Epithelial cell of umbilical artery (primary cell): ENCODE measurements at places on chromosomes 5 and 9. TPM values are rescaled to one million over a fixed set of nuclear protein-coding genes. Genes with fewer than 3 reads are reported as not detected.

NEURL1B gene
- total RNA-seq, result 0.15 and 0.32 TPM in 2 replicates

MELK gene
- 28.3 and 38.1 TPM in 2 replicates for total RNA-seq

SUSD3 gene
- not detected in 2 replicates for total RNA-seq

HACD4 gene
- 1.6 and 2.6 TPM in 2 replicates for total RNA-seq

SH3GL2 gene
- total RNA-seq, result 0.32 TPM in 1 of 2 replicates, not detected in the other

KIF20A gene
- 52.6 and 77.2 TPM in 2 replicates for total RNA-seq

BAAT gene
- not detected in 2 replicates for total RNA-seq

TTC1 gene
- total RNA-seq, result 60.0 and 60.1 TPM in 2 replicates

GADD45G gene
- total RNA-seq, result 0.61 and 0.65 TPM in 2 replicates

ADRA1B gene
- total RNA-seq, result not detected in 2 replicates

DMAC1 gene
- total RNA-seq, result 9.1 and 13.0 TPM in 2 replicates

GRIN1 gene
- under 0.01 TPM in 2 replicates for total RNA-seq

PLPPR1 gene
- 1.9 and 2.3 TPM in 2 replicates for total RNA-seq

SPATA31D4 gene
- total RNA-seq, result not detected in 2 replicates

CDH9 gene
- total RNA-seq, result not detected in 2 replicates

PRSS3 gene
- 15.6 and 29.9 TPM in 2 replicates for total RNA-seq

PCDHA8 gene
- total RNA-seq, result 0.15 TPM in 1 of 2 replicates, not detected in the other

NUTM2G gene
- not detected in 2 replicates for total RNA-seq

SLIT3 gene
- total RNA-seq, result under 0.01 and 0.46 TPM in 2 replicates

DDX4 gene
- total RNA-seq, result not detected in 2 replicates

RRAGA gene
- 31.8 and 32.8 TPM in 2 replicates for total RNA-seq

ARL14EPL gene
- under 0.01 TPM in 1 of 2 replicates, not detected in the other for total RNA-seq

CTSV gene
- total RNA-seq, result 1.6 and 2.0 TPM in 2 replicates

SLC6A7 gene
- total RNA-seq, result not detected in 2 replicates

FRRS1L gene
- total RNA-seq, result not detected in 2 replicates

BARHL1 gene
- total RNA-seq, result not detected in 2 replicates

PCSK5 gene
- 11.4 and 30.5 TPM in 2 replicates for total RNA-seq

ANKRD55 gene
- total RNA-seq, result 0.46 and 0.65 TPM in 2 replicates

BHMT gene
- not detected in 2 replicates for total RNA-seq

CDH10 gene
- not detected in 2 replicates for total RNA-seq

LMX1B gene
- total RNA-seq, result not detected in 2 replicates

EXOSC2 gene
- 63.7 and 68.5 TPM in 2 replicates for total RNA-seq

CSF1R gene
- not detected in 2 replicates for total RNA-seq

CNTLN gene
- 10.4 and 10.8 TPM in 2 replicates for total RNA-seq

TPD52L3 gene
- not detected in 2 replicates for total RNA-seq
